CD14-positive monocyte (primary cell): ENCODE measurements at places on chromosomes 7 and 10.
A peak's percentile ranks its signal among the peaks of the same experiment; 100 is the strongest.

GRCh38 chr7:35249537-35249907 lies 4.4 kb downstream of the TBX20 start:
- no peak for DNase-seq

DNA sequence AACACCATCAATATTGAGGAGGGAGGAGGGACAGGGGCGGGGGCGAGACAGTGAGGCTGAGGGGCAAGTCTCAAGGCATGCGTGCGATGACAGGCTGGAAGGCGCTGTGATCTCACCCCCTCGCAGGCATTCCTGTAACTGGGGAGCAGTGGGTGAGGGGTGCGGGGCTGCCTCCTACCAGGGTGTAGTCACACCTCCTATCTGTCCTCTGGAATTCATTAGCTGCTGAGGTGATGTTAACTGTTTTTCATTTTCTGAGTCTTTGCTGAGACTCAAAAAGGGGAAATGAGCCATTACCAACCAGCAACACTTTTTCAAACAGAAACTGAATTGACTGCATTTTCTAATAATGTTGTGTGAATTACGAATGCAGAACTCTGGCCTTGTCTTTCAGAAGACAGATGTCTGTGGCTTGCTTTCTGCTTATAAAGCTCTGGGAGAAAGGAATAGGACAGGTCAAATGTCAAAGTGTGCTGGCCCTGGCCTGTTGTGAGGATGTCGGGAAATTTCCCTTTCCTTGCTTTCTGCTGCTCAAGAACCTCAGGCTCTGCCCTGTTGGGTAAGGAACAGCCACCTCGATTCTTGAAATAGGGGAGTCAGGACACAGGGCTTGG lies 23.7 kb upstream of the CDH23 start:
- peak; percentile 37 for DNase-seq

DNA sequence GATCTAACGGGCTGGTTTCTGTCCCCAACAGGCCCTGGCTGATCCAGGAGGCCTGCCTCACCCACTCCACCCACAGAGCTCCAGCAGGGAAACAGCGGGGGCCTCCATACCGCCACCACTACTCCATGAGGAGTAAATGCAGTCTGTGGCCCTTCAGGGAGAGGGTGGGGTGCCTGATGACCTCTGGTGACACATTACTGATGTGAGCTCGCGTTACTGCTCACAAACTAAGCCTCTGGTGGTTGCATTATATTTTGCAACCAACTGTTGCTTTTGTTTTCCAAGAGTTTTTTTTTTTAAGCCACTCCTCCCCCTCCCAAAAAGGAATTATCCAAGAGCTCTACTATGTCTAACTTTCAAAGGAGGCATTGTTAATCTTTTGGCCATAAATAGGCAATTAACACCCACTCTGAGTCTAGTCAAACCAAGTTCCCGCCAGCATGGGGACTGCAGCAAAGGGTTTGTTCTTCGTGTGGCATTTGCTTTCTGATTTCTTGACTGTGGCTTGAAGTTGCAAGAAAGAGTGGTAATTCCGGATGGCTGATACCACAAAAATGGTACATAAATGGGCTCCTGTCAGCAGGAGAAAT lies 72.6 kb downstream of the FAM53B start:
- peak; percentile 81 for DNase-seq

GRCh38 chr7:127755521-127755920 lies 103.5 kb downstream of the SND1 start:
- no peak for DNase-seq

- no peak for DNase-seq
These were observed 136.8 kb downstream of the MDFIC start for GRCh38 chr7:115058726-115059125.

- no peak for DNase-seq
These were observed 37.8 kb downstream of the RNLS start for GRCh38 chr10:88545359-88545758.

- no peak for DNase-seq
These were observed 44.5 kb downstream of the FOXK1 start for GRCh38 chr7:4726566-4726965.

- no peak for DNase-seq
These were observed 58.9 kb upstream of the PPP1R9A start for GRCh38 chr7:94848531-94848930.

GRCh38 chr10:101261702-101262101 lies 32.4 kb upstream of the LBX1 start:
- DNase-seq: no peak

DNA sequence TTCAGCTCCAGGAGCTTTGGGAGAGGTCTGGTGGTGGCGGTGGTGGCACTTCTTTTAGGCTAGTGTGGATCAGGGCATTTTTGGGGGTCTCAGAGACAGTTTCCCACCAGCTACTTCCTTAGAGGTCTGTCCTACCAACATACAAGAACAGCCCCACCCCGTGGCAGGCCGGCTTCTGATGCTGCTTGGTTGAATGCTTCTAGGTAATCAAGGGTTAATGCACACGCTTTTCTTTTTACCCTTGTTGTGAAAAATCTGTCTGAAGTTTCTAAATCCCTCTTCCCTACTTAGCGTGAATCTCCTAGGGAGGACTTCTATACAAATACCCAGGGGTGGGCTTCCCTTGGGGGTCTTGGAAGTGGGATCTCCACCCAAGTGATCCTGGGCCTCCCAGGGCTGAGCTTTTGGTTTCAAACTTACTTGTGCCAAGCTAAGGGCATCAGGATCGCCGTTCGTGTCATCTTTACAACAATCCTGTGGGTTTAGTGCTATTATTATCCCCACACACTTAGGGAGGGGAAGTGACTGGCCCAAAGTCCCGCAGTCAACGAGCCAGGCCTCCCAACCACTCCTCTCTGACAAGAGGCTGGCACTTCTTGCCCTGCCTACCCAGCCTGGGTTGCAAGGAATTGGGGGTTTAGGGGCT lies 1.7 kb downstream of the SH2B2 start:
- peak; percentile 14 for DNase-seq

DNA sequence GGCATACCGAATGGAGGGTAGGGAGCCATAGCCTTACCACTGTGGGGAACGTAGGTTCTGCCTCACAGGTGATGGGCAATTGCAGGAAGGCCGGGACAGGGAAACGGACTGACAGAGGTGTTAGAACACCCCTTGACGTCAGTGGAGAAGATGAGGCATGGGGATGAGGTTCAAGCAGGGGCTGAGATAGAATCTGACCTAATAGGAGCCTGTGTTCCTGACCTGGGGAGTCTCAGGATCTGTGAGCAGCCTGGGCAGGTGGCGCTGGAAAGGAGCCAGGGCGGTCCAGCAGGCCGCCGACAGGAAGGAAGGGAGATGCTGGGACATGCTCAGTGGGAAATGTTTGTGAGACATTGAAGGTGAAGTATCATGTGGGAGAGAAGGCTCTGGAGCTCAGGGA lies 109.4 kb downstream of the WDFY4 start:
- no peak for DNase-seq

GRCh38 chr7:98054585-98054984 lies 52.1 kb upstream of the LMTK2 start:
- no peak for DNase-seq

DNA sequence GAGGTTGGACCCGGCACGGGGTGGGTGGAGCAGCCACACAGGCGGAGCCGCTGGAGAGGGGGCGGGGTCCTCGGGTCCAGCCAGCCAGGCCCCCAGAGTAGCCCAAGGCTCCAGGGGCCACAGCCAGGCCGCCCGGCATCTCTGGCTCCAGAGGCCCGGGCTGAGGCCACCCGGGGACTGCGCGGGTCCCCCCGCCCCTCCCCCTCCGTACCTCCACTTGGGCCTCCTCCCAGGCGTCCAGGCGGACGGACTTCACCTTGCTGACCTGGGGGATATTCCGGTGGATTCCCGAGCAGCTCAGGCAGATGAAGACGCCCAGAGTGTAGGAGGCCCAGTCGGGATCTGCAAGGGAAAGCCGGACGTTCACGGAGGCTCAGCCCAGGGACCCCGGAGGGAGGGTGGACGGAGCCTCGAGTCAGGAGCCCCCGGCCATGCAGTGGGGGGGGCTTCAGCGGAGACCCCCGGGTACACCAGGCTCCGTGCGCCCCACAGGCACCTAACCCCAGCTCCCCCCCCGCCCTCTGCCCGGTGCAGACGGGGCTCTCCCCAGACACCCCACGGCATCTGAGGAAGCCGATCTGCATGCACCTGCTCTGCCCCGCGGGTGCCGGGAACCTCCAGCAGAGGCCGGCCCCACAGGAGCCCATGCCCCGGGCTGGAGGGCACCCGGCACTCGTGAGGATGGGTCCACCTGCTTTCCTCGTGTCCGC lies 19.2 kb downstream of the ADAP1 start:
- DNase-seq: no peak

- no peak for DNase-seq
These were observed 5.3 kb downstream of the FRMD4A start for GRCh38 chr10:14325325-14325955.

DNA sequence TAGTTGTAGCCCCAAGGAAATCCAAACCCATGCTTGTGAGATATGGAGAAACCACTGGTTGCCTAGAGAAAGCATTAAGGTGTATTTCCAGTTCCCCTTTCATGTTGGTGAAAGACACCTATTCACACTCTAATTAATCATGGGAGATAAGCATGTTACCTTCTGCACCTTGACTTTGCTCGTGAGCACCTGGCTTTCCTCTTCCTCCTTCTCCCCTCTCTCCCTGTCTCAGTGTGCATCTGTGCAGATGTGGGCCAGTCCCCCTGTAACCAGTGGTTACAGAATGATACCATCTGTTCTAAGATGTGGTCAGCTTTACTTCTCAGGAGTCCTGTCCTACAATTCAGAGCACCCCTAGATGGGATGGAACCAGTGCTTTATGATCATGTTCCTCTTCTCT lies 160.6 kb downstream of the LCOR start:
- no peak for DNase-seq

- peak; percentile 6 for DNase-seq
These were observed 79.6 kb downstream of the LARP4B start for GRCh38 chr10:851901-852300.

- DNase-seq: no peak
These were observed 111.8 kb upstream of the ZNF438 start for GRCh38 chr10:31143331-31143935.

GRCh38 chr7:155893664-155894063 lies 81.4 kb upstream of the SHH start:
- no peak for DNase-seq

DNA sequence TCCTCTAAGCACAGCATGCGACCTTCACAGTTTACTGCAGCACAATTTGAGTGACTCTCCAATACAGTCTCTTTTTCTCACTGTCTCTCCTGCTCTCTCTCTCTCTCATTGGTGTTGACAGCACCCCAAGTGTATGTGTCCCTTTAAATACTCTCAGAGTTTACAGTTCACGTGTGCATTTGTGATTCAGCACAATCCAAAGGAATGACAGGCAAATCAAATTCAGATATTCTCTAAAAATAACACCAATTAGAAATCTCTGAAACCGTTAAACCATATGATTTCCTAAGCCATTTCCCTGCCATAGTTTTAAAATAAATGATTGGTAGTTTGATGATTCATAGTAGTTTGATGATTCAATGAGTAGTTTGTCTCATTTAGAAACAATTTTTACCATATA lies 104.0 kb upstream of the GAD2 start:
- no peak for DNase-seq

DNA sequence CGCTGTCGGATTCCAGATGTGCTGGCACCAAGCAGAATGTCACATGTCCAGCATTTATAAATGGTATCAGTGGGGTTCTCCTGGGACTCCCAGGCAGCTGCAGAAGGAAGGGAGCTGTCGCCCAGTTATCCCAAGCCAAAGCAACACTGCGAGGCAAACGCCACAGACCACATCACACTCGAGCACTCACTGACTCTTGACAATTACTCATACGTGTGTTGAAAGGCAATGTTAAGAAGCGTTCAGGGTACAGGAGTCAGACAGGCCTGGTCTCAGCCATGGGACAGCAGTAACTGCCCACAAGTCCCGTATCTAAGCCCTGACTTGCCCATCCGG lies 113.4 kb downstream of the DIP2C start:
- DNase-seq: no peak

DNA sequence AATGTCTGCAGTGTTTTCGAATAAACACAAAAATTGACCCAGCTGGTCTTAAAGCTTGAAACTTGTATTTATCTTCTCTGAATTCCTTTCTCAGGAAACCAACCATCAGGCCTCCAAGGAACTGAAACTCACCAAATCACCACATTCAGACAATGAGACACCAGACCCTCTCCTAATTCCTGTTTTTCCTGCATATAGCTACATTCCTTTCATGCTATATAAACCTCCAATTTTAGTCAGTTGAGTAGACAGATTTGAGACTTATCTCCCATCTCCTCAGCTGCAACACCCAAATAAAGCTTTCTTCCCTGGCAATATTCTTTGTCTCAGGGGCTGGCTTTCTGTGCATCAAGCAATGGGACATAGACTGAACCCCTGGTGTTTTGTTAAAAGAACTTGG lies 317.0 kb downstream of the CACNA2D1 start:
- no peak for DNase-seq

DNA sequence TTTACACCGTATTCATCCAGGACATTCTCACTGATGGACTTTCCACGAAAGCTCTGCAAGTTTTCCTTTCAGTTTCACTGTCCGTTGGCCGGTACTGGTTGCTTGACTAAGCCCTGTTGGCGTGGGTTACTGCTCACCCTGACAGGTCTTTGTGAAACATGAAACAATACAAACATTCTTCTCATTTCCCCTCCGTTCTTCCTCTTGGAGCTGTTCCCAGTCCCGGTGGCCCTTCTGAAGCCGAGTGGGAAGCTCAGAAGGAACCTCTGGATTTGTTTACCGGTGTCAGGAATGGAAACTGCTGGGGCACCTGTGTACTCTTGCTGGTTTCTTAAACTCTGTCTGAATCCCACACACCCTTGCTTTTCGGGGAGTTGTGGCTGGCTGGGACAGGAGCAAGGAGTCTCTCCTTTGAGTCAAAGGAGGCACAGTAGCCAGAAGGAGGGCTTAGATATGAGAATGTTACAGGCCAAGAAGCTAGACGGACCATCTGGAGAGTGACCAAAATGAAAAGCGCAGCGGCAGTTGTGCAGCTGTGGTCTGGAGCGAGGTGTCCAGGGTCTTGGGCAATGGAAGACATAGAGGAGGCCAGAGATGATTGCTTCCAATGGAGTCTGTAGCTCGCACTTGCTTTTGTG lies 45.7 kb downstream of the LYZL2 start:
- DNase-seq: peak; percentile 91

- DNase-seq: no peak
These were observed 3.0 kb upstream of the SKIDA1 start for GRCh38 chr10:21528236-21529031.

- DNase-seq: no peak
These were observed 85.4 kb upstream of the SLC13A1 start for GRCh38 chr7:123285076-123285700.

- DNase-seq: no peak
These were observed 995 bp upstream of the PARD3 start for GRCh38 chr10:34816085-34816496.

GRCh38 chr10:61160253-61160652 lies 216.3 kb upstream of the RHOBTB1 start:
- no peak for DNase-seq

- no peak for DNase-seq
These were observed 9.9 kb upstream of the DOCK1 start for GRCh38 chr10:126895214-126895781.

DNA sequence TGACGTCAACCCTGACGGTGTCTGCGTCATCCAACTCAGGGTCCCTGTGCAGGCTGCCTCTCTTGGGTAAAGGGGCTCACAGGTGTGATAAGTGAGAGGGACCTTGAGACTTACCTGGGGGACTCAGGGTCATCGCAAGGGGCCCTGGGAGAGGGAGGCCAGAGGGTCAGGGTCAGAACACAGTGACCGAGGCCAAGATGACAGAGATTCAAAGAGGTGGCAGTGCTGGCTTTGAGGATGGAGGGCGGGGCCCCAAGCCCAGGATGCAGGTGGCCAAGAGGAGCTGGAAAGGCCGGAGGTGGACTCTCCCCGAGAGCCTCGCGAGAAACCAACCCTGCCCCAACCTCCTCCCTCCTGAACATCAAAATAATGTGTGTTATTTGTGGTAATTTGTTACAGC lies 165.2 kb upstream of the PPP2R2D start:
- no peak for DNase-seq

- DNase-seq: no peak
These were observed 136.3 kb downstream of the DOCK1 start for GRCh38 chr10:127041552-127041951.
